Activated CD8-positive, alpha-beta memory T cell treated with anti-CD3 and anti-CD28 coated beads for 4 hours (primary cell): ENCODE measurements at places on chromosomes 1 and 21.

- no peak for DNase-seq
These were observed 42.0 kb downstream of the RHOU start for GRCh38 chr1:228777236-228777635.

GRCh38 chr21:36695671-36696389 lies 3.1 kb upstream of the SIM2 start:
- DNase-seq: no peak

- no peak for DNase-seq
These were observed 35.9 kb downstream of the HEATR1 start for GRCh38 chr1:236568285-236568894.

DNA sequence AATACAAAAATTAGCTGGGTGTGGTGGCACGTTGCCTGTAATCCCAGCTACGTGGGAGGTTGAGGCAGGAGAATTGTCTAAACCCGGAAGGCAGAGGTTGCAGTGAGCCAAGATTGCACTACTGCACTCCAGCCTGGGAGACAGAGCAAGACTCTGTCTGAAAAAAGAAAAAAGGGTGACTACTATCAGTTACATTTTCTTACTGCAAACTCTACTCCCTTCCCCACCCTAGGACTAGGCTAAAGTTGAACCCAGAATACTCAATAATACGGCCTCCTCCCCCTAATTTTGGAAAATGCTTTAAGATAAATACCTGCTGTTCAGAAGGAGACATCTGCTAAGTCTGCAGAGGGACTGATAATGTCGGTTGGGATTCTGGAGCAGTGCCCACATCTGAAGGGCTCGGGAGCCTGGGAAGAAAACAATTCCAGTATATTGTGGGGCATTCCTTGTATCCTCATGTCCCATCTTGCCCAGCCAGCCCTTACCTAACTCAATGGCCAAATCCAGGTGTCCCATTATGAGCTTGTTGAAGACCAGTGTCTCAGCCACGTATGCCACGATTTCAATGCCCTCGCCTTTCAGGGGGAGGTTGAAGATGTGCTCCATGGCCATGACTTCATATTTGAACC lies 89.7 kb downstream of the ADCY10 start:
- no peak for DNase-seq

GRCh38 chr1:3264456-3264855 lies 190.0 kb upstream of the ARHGEF16 start:
- DNase-seq: no peak

- DNase-seq: no peak
These were observed 47.9 kb upstream of the VCAM1 start for GRCh38 chr1:100671601-100672000.

DNA sequence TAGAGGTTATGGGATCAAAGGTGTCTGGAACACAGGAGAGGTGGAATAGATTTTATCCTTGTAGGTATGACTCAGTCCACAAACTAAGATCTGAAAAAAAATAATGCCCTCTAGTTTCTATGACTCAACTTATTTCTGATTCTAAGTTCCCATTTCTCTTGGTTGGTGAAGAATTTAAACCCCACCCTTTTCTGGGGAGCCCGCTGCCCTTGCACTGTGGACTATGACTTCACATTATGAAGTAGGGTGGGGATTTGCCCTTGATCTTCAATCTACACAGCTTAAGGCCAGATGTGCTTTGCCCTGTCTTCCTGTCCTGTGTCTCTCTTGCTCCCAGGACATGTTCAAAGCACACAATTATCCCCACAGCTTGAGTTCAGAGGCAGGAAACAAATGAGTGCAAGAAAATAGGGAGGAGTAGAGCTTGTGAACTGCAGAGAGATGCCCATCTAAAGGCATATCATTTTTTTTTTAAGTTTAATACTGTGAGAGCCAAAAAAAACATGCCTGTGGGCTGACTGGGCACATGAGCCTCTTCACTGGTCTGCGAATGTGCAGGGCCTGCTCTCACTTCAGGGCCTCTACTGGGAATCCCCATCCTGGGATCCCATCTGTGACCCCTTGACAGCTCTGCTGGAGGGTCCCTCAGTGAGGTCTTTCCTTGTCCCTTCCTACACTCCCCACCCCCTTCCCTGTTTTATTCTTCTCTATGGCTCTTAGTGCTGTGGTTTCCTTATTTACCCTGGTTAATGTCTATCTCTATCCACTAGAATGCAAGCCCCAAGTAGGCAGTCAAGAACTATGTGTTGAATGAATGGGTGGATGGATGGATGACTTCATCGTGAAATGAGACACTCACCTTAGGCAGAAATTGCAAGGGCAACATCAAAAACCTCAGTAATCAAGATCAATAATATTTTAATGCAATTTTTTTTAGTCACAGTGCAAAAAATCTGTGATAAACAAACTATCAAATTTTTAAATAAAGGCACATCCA lies 61.5 kb downstream of the CD58 start:
- DNase-seq: no peak

DNA sequence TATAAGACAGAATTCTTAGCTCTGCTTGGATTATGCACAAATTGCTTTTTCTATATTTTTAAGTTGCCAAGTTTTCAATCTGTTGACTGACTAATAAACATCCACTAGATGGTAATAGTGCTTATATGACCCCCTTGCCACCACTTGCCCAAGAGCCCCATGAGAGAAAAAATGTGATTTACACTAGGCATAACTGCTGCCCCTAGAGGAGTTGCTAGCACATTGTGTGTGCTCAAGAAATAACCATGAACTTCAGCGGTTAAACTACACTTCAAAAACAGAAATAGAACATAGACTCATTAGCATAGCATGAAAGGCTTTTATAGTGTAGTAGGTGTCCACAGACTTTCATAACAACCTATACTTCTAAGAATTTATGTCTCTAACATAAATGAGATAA lies 61.4 kb downstream of the BRINP3 start:
- DNase-seq: no peak

DNA sequence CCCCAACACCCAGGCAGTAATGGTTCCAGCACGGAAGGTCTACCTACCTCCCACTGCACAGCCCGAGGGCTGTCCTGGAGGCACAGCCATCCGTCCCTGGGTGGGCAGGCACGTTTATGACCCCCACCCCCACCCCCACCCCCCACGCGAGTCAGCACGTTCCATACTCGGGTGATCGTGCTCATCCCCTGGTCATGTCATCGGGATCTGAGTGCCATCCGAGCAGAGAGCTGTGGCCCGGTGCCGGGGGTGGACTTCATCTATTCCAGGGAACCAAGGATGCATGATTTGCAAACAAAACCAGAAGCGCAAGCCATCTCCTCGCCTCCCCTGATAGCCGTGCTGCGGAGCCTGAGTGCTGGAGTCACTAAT lies 1.1 kb downstream of the TSPEAR start:
- no peak for DNase-seq

DNA sequence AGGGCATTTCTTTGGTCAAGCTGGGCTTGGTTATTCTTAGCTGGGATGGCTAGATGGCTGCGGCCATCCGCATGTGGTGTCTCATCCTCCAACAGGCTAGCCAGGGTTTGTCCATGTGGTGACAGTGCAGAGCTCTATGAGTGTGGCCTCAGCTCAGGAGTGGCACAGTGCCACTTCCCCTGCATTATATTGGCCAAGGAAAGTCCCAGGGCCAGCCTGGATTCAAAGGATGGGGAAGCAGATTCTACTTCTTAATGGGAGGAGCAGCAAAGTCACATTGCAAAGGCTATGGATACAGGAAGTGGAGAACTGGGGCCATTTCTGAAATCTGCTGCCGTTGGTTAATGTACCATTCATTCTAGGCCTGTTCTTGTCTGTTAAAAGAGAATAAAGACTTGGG lies 34.4 kb downstream of the STUM start:
- DNase-seq: no peak

DNA sequence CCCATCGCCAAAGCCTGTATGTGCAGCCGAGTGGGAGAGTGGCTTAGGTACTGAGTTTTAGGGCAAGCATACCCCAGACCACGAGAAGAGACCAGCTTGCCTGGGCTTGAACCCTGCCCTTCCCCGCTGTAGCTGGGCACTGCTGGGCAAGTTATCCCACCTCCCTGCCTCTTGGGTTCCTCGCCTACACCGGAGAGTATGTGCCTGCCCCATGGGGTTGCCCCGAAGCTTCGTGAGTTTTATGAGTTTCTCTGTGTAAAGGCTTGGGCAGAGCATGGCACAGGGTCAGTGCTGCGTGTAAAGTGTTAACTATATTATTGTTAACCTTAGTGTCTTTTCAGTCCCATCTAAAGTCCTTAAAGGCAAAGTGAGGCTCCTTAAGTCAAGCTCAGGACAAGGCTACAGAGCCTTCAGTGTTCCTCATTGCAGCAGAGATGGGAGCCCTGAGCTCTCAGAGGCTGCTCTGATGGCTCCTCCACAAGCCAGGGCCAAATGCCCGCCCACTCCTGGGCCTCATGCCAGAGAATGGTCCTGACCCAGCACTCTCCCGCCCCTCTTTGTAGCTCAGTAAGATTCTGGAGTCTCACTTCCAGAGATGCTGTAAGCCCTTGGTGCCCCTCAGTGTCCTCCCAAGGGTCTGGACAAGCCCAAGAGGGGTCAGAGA lies 37.0 kb upstream of the KCNA10 start:
- DNase-seq: no peak

- no peak for DNase-seq
These were observed 38.0 kb downstream of the RASSF5 start for GRCh38 chr1:206545351-206545750.

- no peak for DNase-seq
These were observed 86.1 kb downstream of the BACH1 start for GRCh38 chr21:29384683-29385359.

- no peak for DNase-seq
These were observed 305.3 kb downstream of the TM2D1 start for GRCh38 chr1:61419657-61420056.

DNA sequence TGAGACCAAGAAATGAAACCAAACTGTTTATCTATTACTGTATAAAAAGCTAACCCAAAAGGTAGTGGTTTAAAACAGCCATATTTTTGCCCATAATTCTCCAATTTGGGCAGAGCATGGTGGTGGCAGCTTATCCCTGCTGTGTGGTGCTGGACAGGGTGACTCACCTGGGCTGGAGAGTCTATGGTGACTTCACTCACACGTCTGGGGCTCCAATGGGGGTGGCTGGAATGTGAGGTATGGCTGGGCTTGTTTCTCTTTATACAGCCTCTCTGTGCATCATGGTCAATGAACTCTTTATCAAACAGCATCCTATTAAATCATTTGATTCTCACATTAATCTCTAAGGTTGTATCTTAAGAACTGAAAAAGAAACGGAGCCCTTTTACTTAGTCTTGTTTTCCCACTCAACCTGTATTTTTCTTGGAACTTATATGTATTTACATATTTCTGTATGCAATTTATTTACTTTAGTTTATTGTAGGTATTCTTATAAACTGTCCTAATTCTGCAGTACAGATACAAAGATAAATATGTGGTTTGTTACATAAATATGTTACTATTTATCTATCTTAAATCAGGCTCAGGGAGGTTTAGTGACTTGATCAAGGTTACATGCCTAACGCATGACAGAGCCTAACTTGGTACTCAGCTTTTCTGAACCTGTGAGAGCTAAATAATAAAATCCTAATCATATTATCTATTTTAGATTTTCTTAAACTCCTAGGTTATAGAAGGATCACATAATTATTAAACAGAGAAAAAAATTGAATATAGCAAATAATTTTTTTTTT lies 37.5 kb upstream of the WLS start:
- no peak for DNase-seq

- no peak for DNase-seq
These were observed 11.1 kb upstream of the PAXBP1 start for GRCh38 chr21:32782698-32783097.

GRCh38 chr1:152000964-152001630 lies 7.4 kb upstream of the S100A10 start:
- no peak for DNase-seq

DNA sequence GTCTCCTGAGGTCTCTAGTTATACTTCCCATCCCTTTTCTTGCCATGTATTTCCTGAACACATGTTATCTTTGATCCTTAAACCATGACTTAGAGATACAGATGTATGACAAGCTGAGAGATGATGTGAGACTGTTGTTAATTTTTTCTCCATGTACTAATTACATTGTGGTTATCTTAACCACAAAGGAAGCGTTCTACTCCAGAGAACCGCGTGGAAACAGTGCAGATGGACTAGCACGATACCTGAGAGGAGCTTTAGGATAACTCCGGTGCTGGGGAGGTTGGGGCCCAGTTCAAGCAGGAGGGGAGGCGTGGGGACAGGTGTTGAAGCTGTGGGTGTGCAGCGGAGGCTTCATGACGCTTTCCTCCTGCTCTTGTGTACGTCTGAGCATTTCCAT lies 17.5 kb downstream of the PDE9A start:
- DNase-seq: no peak

- no peak for DNase-seq
These were observed 344.3 kb downstream of the MATN1 start for GRCh38 chr1:30378991-30379581.

DNA sequence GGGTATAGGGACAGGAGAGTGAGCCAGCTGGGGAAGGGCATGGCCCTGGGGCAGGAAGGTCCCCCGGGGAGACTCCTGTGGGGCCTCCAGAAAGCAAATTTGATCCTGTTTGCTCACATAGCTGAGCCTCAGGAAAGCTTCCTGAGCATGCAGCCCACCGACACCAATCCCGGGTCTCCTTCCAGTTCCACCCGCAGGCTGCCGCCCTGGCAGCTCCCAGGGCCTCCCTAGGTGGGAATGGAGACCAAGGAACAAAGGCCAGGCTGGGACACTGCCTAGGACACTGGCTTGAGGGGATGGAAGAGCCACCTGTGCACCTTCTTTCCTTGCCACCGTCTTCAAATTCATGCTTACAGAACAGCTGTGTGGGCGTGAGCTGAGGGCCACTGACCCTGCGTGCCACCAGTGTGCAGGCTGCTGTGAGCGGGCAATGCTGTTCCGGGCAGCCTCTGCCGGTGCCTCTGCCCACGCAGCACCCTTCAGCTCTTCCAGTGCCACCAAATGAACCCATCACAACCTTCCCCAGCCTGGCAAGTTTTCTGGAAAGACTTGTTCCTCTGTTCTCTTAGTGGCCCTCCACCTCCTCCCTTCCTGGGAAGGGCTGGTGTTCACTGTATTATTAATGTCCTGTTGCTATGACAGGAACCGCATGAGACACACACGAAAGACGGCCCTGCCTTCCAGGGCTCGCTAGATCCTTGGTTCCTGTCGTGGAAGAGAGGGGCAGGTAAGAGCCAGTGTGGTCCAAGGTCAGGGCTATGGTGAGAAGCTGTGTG lies 53.6 kb downstream of the ACBD3 start:
- DNase-seq: no peak

GRCh38 chr21:23612210-23612609 lies 1995.1 kb downstream of the MRPL39 start:
- no peak for DNase-seq

GRCh38 chr1:23079025-23079424 lies 59.8 kb downstream of the KDM1A start:
- no peak for DNase-seq

DNA sequence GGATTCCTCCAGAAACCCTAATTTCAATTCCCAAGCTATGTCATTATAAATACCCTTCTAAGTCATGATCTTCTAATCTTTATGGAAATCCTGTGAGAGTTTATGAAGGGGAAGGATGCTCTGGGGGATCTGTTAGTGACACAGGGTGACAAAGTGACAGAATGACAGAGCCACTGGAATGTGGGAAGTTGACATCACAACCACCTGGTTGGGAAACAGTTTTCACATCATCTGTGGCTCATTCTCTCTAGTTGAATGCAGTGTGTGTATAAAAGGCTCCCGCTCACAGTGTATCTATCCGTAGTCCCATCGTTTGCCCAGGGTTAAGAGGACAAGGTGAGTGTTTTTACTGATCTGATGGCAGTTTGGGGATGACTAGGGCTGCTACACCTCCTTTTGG lies at the start of gene LCE7A:
Gene LCE7A, plus strand, starts transcription at position 301 of the 400 bp plus-strand sequence. CDS start 702 bp downstream, outside the sequence.
- DNase-seq: no peak

GRCh38 chr1:224373008-224373590 lies 16.4 kb downstream of the CNIH4 start:
- no peak for DNase-seq

GRCh38 chr1:85865213-85865612 lies 157.0 kb upstream of the ZNHIT6 start:
- no peak for DNase-seq
